Activated naive CD8-positive, alpha-beta T cell treated with anti-CD3 and anti-CD28 coated beads for 36 hours (primary cell): ENCODE measurements at places on chromosomes 2 and 18. TPM values are rescaled to one million over a fixed set of nuclear protein-coding genes. Genes with fewer than 3 reads are reported as not detected.
A peak's percentile ranks its signal among the peaks of the same experiment; 100 is the strongest.

The DAW1 gene
- not detected for total RNA-seq

- H3K4me3 ChIP-seq, result no peak overlapping the region
- DNase-seq, result no peak
- H3K27ac ChIP-seq, result no peak overlapping the region
- H3K36me3 ChIP-seq, result no peaks in the 10 kb centered on the region
Measured at GRCh38 chr18:69648486-69648885, 247.8 kb downstream of the DOK6 start.

DNA sequence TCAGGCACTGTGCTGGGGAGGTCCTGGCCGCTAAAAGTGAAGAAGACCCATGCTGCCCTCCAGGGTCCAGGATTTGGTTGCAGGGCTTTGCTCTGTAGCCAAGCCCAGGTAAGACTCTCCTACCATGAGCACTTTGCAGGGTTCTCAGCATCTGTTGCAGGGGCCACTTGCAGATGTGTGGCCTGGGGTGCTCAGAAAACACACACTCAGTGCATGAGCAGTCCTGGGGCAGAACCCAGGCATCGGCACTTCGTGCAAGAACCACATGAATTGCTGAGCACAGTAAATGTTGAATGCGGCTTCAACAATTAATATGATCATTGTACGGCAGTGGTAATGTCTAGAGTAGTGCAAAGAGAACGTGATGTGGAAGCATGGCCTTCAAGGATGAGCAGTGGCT lies 98.5 kb upstream of the SMIM21 start:
- H3K4me3 ChIP-seq, result no peak overlapping the region
- DNase-seq, result no peak
- H3K27ac ChIP-seq, result no peak overlapping the region
- H3K36me3 ChIP-seq, result no peaks in the 10 kb centered on the region
- peaks cover 3% of the 10 kb centered on the region for H3K27me3 ChIP-seq
- H3K4me1 ChIP-seq, result no peaks in the 10 kb centered on the region

DNA sequence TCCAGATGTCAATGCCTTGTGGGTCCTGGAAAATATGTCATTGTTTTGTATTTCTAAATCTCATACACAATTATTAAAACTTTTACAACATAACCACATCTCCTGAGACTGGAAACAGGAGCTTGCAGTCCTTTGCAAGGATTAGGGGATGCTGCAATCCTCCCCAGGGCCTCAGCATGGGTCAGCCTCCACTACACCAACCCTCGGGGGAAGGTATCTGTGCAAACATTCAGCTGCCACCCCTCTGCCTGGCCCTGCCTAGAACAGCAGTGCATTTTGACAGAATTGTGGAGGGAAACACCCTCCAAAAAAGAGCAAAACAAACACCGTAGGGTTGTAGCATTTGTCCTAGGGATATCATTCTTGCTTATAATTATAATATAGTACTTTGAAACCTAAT lies 4.2 kb upstream of the UPP2 start:
- H3K27me3 ChIP-seq, result no peaks in the 10 kb centered on the region
- H3K27ac ChIP-seq, result no peak overlapping the region
- H3K4me3 ChIP-seq, result no peak overlapping the region

DNA sequence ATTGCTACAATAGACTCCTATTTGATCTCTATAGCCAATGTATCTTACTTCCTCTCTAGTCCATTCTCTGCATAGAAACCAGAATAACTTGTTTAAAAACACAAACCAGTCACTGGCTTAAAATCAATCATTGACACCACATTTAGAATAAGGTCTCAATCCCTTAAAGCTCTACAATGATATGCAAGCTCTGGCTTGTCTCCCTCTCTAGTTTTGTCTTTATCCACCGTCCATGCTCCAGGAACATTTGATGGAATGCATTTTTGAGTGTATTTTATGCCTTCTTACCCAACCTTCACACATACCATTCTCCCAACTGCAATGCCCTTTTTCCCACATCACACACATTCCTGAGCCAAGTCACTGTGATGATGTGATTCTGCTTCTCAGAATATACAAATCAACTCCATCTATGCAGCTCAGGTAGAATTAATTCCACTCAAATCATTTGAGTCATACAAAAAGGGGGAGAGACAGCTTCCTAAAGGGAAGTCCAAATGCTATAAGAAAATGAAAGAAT lies 1107.2 kb downstream of the DPP10 start:
- H3K4me3 ChIP-seq, result no peak overlapping the region
- no peak for DNase-seq
- no peaks in the 10 kb centered on the region for H3K27me3 ChIP-seq
- H3K27ac ChIP-seq, result no peak overlapping the region
- H3K4me1 ChIP-seq, result no peaks in the 10 kb centered on the region

- no peaks in the 10 kb centered on the region for H3K36me3 ChIP-seq
- H3K27ac ChIP-seq, result no peak overlapping the region
- peaks cover 5% of the 10 kb centered on the region for H3K4me1 ChIP-seq
- DNase-seq, result peak; percentile 61
- peak overlapping the region; percentile 14 for H3K4me3 ChIP-seq
Measured at GRCh38 chr2:88350331-88351248, 101.9 kb downstream of the FOXI3 start.

- no peak overlapping the region for H3K4me3 ChIP-seq
- H3K4me1 ChIP-seq, result no peaks in the 10 kb centered on the region
- no peak overlapping the region for H3K27ac ChIP-seq
- no peaks in the 10 kb centered on the region for H3K27me3 ChIP-seq
- H3K36me3 ChIP-seq, result no peaks in the 10 kb centered on the region
Measured at GRCh38 chr2:136444323-136444722, 321.0 kb upstream of the THSD7B start.
